ENCODE measurements at places on chromosomes 12 and 14.

GRCh38 chr12:68391937-68392336 lies 59.8 kb upstream of the MDM1 start:
- DNase-seq = no peak

DNA sequence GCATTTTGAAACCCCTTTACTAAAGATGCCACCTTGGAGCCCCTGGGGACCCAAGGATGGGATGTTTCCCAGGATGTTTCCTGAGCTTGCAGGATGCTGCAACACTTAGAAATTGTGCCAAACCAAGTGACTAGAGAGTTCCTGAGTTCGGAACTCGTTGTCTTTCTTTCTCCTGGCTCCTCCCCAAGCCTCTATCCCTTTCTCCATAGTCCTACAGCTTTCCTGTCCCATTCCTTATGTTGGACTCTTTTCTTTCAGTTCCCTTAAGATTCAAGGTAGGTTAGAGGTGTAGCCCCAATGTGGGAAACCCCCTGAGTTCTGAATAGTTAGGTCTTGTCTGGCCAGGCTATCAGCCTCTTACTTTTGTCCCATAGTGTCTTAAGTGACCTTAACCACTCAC lies 1.4 kb upstream of the KIF5A start:
- no peak for DNase-seq

GRCh38 chr12:570921-571794 lies 92.1 kb downstream of the NINJ2 start:
- DNase-seq = no peak

DNA sequence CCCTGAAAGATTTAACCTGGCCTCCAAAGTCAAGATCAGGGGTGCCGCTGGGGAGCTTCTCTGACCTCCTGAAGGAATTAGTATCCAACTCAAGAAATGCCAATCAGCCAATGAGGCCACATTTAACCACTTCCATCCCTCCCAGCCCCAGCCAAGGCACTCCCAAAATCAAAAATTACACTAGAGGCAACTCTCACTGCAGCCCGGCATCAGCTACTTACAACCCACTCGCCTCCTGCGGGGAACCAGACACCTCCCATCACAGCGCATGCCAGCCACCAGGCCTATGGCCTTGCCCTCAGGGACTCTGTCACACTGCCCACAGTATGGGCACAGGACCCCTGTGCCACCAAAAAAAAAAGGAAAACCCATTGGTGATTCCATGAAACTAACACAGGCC lies 62.3 kb upstream of the DDX11 start:
- DNase-seq = no peak

DNA sequence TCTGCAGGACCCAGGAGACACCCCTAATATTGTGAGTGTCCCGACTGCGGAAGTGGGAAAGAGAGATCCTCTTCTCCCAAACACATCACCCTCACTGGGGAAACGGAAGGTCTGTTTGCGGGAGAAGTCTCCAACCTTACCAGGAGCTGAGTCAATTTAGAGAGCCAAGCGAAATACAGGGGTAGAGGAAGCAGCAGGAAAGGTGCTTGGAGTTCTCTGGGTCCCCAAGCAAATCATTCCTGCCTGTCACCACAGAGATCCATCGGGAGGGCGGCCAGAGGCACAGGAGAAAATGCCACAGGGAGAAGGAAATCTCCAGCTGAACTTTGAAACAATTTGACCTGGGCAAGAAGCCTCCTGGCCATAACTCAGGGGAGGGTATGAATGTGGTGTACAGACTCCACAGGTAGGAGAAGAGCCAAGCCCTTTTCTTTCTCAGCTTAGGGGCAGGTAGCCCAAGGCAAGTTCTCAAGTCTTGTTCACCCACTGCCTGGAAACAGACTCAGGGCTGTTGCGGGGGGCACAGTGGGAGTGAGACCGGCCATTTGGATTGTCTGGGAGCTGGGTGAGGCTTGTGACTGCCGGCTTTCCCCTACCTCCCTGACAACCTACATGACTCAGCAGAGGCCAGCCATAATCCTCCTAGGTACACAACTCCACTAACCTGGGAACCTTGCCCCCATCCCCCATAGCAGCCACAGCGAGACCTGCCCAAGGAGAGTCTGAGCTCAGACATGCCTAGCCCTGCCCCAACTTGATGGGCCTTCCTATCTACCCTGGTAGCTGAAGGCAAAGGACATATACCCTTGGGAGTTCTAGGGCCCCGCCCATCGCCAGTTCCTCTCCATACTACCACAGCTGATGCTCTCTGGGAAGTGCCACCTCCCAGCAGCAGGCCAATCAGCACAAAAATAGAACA lies 211.9 kb upstream of the ARHGAP5 start:
- no peak for DNase-seq

DNA sequence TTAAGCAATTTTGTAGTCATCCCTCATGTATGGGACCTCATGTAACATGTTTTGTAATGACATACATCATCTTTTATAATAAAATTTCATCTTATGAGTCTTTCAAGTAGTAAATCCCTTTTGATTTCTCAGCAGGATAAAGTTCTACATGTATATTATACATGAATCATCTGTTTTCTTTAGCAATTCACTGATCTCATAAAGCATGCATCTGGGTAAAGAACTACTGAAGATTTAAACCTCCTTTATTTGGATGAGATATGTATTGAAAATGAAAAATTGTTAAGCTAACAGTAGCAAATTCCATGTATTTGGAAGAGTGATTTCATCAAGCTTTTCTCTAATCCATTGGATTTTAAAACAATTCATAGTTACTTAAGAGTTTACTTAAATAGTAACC lies 126.9 kb downstream of the KITLG start:
- no peak for DNase-seq

DNA sequence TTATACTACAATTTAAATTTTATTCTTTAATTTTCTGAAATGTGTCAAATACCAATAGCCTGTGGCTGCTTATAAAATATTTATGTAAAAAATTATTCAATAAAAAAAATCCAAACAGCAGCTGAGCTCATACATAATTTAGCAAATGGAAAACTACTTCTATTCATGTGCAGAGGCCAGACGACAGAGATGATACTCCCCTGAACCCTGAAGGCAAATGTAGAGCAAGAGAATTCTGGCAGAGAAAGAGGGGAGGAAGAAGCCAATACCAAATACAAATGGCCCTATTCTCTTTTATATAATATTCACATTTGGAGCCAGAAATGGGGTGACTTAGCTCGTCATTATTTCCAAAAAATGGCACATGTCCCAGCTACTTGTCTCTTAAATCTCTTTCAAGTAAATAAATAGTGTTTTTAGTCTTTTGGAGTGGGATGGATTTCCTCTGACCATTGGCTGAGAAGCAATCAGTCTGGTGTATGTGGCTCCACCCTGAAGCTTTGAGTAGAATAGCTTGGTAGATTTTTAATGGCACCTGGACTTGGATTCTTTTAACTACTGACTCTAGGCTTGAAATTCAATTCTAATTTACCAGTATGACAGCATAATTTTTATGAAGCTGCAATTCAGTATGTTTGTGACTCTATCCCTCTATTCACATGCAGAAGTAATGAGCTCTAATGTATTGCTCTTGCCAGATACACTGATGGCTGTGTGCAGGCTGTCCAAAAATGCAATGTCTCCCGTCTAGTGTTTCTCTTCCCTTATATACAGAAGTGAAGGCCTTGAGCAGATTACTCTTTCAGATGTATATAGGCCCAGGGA lies 113.4 kb upstream of the SCAF11 start:
- DNase-seq = no peak

DNA sequence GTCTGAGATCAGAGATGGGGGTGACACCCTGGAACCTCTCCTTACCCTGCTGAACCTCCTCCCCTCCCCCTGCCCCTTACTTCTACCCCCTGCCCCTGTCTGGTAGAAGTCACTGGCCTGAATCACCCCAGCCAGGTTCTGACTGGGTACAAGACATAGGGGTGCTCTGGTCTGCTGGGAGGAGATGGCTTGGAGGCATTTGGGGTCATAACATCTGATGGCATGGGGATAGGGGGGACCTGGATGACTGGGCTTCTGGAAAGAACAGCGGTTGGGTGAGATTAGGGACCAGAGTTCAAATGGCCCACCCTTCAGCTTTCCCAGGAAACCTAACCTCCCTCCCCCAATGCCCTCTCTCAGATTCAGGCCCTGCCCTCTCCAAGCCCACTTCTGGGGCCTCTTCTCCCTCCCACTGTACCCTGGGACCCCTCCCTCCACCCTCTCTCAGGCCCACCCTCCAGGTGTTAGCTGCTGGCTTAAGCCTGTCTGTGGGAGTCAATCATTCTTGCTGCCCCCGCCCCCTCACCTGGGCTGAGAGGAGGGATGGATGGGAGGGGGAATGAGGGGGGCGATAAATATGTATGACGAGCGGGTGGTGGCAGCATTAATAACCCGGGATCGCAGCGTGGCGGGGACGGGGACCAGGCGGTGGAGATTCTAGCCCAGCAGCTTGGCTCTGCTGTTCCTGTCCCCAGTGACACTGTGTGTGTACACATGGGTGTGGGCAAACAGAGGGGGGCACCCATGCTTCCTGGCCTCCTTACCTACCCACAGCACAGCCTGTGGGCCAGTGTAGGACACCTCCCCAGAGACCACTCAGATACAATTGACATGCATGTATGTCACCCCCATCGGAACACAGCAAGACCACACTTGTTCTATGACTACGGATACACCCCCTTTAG lies 5.9 kb downstream of the NXPH4 start:
- no peak for DNase-seq

GRCh38 chr12:7241404-7242005 lies 52.0 kb downstream of the PEX5 start:
- DNase-seq = no peak

- DNase-seq = no peak
Observed at GRCh38 chr12:60148831-60149230, 553.0 kb downstream of the SLC16A7 start.

GRCh38 chr12:115950959-115951358 lies 326.5 kb downstream of the MED13L start:
- no peak for DNase-seq

DNA sequence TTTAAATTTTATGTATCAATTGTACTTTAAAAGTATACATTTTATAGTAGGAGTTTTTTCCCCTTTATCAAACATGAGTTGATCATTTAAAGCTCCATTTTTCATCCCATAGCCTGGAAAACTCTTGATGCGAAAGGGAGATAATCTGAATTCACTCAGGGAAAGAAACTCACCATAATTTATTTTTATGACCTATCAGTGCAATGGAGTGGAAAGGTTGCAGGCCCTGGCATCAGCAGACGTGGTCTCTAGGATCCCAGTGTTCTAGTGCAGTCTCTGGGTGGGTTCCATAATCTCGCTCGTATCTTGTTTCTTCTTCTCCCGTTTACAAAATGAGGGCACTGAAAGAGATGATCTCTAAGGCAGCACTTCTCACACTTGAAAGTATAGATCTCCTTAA lies 85.0 kb downstream of the PTGER2 start:
- no peak for DNase-seq

DNA sequence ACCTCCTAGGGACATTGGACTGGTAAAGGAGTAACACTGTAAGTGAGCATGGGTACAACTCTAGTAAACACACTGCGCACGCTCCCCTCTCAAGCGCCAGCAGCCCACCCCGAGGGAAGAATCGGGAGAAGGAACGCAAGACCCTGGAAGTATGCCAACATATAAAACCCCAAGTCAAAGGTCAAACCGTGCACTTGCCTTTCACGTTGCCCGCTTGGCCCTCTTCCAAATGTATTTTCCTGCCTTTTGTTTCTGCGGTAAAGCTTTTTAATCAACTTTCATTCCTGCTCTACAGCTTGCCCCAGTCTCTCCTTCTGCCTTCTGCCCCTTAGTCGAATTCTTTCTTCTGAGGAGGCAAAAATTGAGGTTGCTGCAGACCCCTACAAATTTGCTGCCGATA lies 17.6 kb upstream of the CHST11 start:
- no peak for DNase-seq

DNA sequence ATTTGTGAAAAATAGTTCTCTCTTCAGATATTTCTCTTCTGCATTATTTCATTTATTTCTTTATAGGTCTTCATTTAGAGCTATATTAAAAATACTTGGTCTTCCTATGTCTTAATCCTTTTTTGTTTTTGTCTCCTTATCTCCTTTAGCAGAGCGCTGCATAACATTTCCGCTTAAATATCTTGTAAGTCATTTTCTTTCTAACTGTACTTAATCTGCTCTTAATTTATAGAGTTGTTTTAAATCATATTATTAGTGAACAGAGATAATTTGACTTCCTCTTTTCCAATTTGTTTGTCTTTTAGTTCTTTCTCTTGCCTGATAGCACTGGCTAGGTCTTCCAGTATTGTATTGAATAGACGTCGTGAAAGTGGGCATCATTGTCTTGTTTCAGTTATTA lies 18.0 kb downstream of the LUM start:
- no peak for DNase-seq

DNA sequence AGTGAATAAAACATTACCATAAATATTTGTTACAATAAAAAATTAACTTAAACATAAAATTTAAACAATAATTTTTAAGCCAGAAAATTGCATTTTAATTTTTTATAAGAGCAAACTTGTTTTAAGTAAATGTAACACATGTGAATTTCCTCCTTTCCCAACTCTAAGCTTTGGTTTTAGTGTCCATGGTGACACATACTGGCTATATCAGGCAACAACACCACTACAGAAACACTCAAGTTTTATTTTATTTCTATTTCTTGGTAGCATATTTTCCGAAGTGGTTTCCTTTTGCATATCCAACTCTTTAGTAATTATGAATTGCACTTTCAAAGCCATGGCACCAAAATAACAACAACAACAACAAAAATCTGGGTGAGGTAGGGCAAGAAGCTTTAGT lies 2.2 kb downstream of the NELL2 start:
- no peak for DNase-seq

DNA sequence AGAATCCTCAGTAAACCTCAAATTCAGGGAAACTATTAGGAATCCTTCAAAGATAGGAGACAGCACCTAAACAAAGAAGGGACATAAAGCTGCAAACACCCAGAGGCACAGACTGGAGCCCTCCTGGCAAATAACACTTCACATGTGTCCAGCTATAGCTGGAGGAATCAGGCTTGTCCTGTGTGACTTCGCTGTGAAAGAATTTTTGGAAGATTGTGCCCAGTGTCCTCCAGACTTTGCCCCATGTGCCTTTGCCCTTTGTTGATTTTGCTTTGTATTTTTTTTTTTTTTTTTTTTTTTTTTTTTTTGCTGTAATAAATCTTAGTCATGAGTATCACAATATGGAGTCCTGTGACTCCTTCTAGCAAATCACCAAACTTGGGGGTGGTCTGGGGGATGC lies 136.8 kb downstream of the KCNH5 start:
- DNase-seq = no peak

GRCh38 chr12:32445356-32445755 lies 46.0 kb downstream of the FGD4 start:
- no peak for DNase-seq

GRCh38 chr12:20211981-20212421 lies 156.3 kb upstream of the PDE3A start:
- DNase-seq = no peak

GRCh38 chr14:75650253-75651058 lies 10.2 kb downstream of the ERG28 start:
- no peak for DNase-seq

- DNase-seq = no peak
Observed at GRCh38 chr14:75751296-75751695, 90.2 kb downstream of the TTLL5 start.

- no peak for DNase-seq
Observed at GRCh38 chr12:118327391-118327790, 45.3 kb downstream of the TAOK3 start.

Data from coronary artery (tissue), 2 donors.